ENCODE measurements at places on chromosomes 12 and 14.
A peak's percentile ranks its signal among the peaks of the same experiment; 100 is the strongest.

DNA sequence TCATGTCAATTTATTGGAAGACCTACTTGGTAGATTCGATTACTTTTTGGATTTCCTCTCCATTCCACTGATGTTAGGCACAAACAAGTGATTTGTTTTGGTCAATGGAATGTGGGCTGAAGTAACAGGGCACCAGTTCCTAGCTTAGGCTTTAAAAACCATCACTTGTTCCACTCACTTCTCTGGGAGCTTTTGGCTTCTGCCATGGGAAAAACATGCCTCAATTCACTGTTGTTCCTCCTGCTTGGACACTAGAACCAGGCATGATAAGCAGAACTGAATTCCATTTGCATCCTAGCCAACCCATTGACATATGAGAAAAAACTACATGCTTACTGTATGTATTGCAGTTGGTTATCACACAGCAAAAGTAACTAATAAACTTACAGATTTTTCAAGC lies 47.8 kb downstream of the LLPH start:
- no peak for DNase-seq

GRCh38 chr12:129870136-129870535 lies 33.7 kb downstream of the TMEM132D start:
- no peak for DNase-seq

DNA sequence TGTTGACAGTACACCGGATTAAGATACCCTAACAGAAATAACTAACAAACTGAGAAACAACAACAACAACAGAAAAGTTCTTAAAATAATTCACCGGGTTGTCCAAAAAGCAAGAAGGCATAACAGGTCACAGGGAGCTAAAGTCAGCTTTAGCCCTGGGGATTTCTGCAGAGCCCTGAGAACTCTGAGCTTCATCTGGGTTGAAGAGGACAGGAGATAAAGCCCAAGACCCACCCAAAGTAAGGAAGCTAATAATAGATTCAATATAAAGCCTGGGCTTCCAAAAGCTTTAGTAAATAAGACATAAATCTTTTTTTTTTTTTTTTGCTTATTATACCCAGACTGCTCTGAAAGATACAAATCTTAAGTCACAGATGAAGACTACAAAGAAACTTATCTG lies 44.1 kb upstream of the MTERF2 start:
- DNase-seq, result no peak

GRCh38 chr14:102248121-102248520 lies 56.8 kb downstream of the MOK start:
- no peak for DNase-seq

DNA sequence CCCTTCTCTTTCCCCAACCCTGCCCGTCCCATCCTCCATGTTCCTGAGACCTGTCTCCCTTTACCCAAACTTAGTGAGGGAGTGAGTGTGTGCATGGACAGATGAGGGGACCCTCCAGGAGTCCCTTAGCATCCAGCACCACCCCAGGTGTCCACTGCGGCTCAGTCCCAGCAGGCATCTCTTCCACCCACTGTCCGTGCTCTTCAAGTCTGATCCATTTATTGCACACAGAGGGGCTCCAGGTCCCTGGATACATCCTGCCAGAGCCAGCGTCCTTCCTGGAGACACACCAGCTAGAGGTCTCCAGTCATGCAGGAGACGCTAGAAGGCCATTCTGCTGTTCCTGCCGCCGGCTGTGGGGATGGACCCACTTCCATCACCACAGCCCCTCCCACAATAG lies 239.2 kb downstream of the ADGRD1 start:
- DNase-seq, result no peak

DNA sequence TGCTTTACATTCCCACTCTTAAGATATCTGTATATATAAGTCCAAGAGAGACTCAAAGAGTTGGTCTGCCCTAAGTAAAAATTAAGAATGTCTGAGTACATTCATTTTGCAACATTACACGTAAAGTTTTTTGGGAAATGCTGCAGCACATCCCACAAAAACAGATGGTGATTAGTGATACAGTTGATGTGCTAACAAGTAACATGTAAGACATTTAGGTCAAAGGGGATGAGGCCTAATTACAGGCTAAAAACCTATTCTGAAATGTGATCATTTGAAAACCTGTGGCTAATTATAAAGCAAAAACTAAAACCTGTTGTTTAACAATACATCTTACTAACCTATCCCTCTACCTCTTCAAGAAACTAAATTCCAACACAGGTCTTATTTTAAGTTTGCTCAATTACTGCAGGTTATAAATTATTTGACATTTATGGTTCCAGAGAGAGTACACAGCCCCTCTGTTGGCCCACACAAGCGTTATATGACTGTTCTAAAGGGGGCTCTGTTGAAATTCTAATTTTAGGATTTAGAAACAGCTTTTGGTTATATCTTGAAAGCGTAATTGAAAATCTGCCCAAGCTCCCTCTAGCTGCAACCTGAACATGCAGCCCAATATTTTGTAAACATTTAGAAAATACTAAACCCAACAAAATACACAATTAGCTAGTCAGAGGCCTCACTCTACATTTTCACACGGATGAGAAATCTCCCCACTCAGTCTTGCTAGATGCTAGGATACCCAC lies 42.9 kb downstream of the BRAP start:
- no peak for DNase-seq

- no peak for DNase-seq
These were observed 94.3 kb downstream of the C12orf42 start for GRCh38 chr12:103401421-103401820.

- no peak for DNase-seq
These were observed 202.7 kb downstream of the PRKD1 start for GRCh38 chr14:29724991-29725390.

DNA sequence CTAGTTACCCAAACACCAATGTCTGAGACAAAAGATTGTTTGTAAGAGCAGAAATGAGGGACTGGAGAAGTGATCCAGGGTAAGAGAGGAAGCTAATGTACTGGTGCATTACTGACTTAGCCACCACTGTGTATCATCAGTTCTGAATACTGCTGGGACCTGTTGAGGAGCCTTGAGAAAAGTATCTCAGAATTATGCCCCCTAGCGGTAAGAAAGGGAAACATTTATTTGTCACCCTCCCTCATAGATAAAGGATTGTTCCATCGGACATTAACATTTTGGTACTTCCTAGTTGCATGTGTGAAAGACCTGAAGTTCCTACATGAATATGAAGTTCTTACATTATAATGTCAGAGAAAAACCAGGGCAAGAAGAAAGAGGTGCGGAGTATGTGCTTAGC lies 612.5 kb downstream of the FSCB start:
- DNase-seq, result no peak

DNA sequence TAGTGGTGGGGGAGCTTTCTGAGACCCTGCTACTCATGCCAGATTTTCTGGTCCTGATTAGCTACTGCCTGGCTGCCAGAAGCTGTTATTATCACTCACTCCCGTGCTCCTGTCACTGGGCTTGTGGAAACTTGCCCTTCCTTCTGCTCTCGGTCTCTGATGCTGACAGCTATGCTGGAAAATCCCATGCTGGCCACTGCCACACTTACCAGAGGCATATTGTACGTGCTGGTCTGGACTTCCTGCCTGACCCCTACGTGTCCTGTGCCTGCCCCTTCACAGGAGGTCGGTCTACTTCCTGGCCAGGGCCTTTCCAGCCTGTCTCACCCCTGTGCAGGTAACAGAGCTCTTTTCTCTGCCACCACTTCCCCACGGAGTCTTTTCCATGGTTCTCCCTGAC lies 149.4 kb upstream of the PLEKHG7 start:
- DNase-seq, result no peak

GRCh38 chr12:56001487-56002100 lies 4.5 kb downstream of the SUOX start:
- peak; percentile 37 for DNase-seq

DNA sequence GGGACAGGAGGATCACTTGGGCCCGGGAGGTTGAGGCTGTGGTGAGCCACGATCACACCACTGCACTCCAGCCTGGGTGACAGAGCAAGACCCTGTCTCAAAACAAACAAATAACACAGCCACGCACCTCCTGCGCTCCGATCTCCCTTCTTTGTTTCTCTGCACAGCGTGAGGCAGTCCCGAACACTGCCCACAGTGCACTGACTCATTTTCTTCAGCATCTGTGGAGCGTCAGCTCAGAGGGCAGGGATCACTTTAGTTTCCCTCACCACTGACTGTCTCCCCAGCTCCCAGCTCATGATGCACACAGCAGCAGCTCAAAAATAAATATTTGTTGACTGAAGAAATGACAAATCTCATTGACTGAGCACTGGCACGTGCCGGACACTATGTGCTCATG lies 883 bp upstream of the MYL2 start:
- no peak for DNase-seq

DNA sequence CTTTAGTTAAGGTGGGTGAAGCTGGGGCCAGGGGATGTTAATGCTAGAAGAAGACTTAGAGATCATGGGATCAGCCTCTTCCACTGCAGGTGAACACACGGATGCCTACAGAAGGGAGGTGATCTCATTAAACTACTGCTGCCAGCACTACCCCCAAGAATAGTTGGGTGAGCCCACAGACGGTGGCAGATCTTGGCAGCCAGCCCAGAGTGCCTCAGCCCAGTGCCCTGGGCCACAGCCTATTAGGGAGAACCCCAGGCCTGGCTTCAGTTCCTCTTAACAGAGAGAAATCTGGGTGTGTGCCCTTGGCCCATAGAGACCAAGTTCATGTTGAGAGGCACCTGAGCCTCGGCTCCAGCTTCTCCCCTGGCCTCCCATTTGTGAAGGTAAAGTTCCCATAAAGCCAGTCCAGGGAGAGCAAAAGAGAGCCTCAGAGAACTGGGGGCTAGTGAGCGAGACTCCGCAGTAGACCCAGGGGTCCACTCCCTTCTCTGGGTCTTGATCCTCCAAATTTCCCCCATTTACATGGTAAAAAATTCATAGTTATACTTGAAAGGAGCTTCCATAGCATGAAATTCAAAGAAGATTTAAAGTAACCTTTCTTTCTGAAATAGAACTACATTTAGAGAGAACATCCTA lies 125.0 kb upstream of the CCND2 start:
- DNase-seq, result peak; percentile 67

DNA sequence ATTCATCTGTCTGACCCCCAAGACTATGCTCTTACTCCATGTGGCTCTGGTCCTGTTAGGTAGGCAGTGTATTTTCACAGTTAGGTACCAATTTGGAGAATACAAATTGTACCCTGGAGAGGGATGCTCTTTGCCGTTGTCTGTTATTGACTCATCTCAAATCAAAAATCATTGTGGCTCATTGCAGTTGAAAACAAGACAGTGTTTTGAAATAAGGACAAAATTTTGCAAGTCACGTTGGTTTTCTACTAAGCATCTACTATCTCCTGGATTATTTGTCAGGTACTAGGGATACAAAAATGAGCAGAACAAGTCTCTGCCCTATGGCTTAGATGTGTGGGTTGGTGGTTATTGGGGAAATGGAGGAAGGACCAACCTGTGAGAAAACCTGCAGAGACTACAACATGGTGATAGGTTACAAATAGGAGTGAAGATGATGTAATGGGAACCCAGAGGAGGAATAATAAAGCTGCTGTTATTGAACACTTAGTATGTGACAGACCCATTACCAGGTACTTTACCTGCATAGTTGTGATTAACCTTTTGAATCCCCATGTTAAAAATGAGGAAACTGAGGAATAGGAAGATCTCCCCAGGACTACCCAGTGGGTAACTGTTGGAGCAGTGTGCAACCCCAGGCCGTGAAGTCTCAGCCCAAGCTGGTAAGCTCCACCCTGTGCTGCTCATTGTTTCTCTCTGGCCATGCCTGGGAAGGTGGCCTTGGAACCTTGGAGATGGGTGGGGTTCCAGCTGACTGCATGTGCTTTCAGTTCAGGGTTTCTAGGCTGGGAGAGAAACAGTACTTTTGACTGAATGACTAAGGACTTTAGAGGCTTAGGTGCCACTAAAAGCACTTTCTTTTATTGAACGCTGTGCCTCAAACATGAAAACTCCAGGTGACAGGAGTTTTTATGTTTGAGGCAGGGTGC lies 72.9 kb upstream of the SRSF5 start:
- DNase-seq, result peak; percentile 90

DNA sequence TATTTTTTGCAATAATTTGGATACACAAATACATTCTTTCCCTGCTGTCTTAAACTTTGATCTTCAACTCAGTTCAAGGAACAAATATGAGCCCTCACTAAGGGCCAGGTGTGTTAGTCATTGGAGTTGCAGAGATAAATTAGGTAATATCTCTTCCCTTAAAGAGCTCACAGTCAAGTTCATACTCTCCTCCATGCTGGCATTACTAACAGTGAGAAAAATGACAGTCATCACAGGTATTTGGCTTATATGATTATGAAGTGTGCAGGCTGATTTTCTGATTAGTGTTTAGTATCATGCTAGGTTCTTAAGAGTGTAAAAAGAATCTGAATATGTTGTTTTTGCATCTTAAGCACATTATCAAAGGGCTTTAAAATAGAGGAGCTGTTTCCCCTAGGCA lies 594.7 kb downstream of the CCER1 start:
- no peak for DNase-seq

GRCh38 chr12:111715279-111715678 lies 29.4 kb downstream of the ACAD10 start:
- DNase-seq, result no peak

GRCh38 chr12:47504775-47505446 lies 200.9 kb downstream of the RPAP3 start:
- DNase-seq, result no peak

- DNase-seq, result no peak
These were observed 156.1 kb downstream of the KICS2 start for GRCh38 chr12:64065881-64066451.

GRCh38 chr14:87810711-87811110 lies 182.3 kb downstream of the GALC start:
- no peak for DNase-seq

- DNase-seq, result peak; percentile 58
These were observed 142.7 kb downstream of the RAD51B start for GRCh38 chr14:67962215-67962644.

DNA sequence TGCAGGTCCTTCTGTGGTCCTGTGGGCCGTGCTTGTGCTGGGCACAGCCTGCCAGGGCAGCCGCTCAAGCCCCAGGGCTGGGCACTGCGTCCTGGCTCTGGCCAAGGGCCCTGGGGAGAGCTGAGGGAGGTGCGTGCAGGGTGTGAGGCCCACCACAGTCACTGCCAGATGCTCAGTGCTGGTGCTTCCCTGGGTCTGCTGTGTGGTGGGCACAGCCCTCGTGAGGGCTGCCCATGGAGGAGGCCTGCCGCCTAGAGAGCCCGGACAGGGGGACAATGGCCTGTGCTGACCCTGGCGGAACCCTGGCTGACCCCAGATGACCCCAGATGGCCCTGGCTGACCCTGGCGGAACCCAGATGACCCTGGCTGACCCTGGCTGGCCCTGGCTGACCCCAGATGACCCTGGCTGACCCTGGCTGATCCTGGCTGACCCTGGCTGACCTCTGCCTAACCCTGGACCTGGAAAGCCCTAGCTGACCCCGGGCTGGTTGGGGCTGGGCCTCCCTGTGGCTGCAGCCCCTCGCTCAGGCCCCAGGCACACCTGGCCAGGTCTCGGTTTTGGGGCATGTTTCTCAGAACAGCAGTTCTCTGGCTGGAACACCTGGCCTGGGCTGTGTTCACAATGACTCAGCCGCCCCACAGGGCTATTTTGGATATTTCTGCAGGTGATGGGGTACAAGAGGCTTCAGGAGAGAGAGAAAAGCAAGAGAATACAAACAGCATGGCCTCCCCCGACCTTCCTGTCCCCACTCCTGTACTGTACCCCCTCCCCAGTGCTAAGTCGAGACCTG lies 55.4 kb downstream of the TMEM121 start:
- no peak for DNase-seq

- DNase-seq, result no peak
These were observed 66.7 kb downstream of the PDE3A start for GRCh38 chr12:20434996-20435395.

All from colonic mucosa (tissue), 4 donors.